Stimulated activated CD4-positive, alpha-beta T cell treated with anti-CD3 and anti-CD28 coated beads, Interleukin-1b, Interleukin-23, amount 100 ng/mL, for 1 hour (primary cell): ENCODE measurements at places on chromosomes 1 and 21.

GRCh38 chr1:169741666-169742394 lies 8.0 kb upstream of the SELE start:
- no peak for DNase-seq

DNA sequence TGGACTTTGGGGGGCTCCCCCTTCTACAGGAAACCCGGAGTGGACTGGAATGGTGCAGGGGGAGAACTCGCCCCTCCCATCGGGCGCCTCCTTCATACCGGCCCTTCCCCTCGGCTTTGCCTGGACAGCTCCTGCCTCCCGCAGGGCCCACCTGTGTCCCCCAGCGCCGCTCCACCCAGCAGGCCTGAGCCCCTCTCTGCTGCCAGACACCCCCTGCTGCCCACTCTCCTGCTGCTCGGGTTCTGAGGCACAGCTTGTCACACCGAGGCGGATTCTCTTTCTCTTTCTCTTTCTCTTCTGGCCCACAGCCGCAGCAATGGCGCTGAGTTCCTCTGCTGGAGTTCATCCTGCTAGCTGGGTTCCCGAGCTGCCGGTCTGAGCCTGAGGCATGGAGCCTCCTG lies at the start of gene TNFRSF14:
TNFRSF14 (plus strand) TSS at position 95 of the 401 bp plus-strand sequence; CDS start at position 389, 294 bp downstream.
- DNase-seq, result no peak

DNA sequence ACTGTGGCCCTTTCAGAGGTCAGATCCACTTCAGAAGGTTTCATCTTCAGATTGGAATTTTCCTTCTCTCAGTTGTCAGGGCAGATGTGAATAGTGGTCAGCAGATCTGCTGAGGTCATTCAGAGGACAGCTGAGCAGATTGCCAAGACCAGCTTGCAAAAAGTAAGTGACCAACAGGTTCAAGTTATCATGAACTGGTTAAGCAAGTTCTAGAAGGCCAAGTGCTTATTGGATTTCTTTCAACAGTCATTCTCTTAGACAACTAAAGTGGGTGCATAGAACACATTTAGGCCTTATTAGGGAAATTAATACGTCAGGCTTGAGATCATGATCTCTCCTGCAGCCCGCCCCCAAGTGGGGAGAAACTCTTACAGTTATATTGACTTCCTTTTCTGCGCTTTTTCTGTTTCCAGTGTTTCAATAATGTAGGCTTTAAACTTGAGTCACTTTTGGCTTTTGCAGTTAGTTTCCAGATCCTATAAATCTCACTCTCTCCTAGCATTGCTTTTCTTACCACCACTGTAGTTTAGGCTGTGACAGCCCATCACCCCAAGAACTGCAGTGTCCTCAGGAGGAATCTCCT lies 96.4 kb downstream of the C1orf21 start:
- no peak for DNase-seq

GRCh38 chr1:55034476-55035133 lies 4.7 kb upstream of the PCSK9 start:
- no peak for DNase-seq

- no peak for DNase-seq
These were observed 68.5 kb downstream of the ATP2B4 start for GRCh38 chr1:203695116-203695515.

- no peak for DNase-seq
These were observed 202.6 kb downstream of the PTPRC start for GRCh38 chr1:198841477-198841876.

DNA sequence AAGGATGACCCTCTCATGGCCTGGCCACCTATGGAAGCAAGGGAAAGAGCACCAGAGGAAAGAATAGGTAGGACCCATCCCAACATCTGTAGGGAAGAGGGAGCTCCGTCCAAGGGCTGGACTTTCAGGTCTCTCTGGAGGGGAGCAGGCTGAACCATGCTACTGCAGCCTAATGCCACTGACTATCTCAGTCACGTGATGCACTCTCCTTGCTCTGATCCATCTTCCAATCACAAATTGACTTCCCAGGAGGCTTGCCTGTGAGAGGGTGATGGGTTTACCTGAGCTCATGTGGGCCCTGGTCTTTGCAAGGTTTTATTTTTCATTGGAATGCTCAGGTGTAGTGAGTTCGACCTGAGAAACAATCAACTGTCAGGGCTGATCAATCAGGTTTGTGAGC lies 128.8 kb downstream of the CACNA1E start:
- DNase-seq, result no peak

GRCh38 chr1:200888349-200888838 lies 6.3 kb upstream of the INAVA start:
- peak; percentile 34 for DNase-seq

DNA sequence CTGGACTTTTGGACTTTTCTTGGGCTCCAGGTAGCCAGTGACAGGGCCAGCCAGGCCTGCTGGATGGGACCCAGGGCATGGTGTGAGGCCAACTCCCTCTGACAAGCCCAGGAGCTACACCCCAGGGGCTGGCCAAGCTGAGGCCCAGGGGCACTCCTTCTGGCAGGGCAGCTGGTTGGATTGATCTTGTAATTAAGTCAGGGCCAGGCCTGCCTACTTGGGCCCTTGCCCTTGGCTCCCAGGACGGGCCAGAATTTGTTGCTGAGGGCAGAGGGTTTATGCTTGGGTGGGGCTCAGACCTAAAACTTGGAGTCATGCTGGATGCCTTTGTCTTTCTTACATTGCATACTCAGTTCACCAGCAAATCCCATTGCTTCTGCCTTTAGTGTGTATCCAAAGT lies 20.7 kb downstream of the KCNA2 start:
- DNase-seq, result no peak

- no peak for DNase-seq
These were observed 276.6 kb downstream of the CHRM3 start for GRCh38 chr1:239662950-239663349.

GRCh38 chr1:3943806-3944577 lies 43.9 kb upstream of the C1orf174 start:
- DNase-seq, result no peak

GRCh38 chr21:45020629-45021427 lies 53.6 kb upstream of the ADARB1 start:
- DNase-seq, result no peak

DNA sequence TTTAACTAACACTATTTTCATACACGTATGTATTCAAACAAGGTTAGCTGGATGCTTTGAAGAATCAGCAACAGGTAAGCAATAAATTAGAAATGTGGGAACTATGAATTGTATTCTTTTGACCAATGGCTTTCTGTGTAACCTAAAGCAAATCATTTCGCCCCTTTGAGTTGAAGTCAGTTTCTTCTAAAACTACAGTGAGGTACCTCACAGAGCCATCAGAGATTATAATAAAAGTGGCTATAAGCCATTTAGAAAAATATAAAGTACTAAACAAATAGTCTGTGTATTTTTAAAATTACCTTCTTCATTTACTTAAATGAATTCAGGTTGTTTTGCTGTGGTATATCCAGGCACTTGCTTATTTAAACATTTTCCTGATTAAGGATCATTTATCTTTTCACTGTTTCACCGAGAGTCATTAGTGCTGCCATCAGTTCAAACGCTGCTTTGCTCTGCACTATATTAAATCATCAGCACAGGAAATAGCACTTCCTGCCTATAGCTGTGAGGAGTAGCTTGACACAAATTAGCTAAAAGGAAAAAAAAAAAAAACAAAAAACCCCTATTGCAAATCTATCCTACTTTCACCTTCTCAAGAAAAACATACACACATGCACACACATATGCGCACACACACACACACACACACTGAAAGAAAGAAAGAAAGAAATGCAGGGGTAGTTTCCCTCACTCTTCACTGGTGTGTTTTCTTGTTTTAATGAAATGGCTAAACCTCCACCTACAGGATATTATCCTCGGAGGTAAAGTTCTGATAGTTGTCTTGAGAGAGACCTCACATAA lies 39.8 kb upstream of the C1orf105 start:
- DNase-seq, result peak; percentile 10

- DNase-seq, result no peak
These were observed 50.5 kb upstream of the PRRC2C start for GRCh38 chr1:171434717-171435346.

DNA sequence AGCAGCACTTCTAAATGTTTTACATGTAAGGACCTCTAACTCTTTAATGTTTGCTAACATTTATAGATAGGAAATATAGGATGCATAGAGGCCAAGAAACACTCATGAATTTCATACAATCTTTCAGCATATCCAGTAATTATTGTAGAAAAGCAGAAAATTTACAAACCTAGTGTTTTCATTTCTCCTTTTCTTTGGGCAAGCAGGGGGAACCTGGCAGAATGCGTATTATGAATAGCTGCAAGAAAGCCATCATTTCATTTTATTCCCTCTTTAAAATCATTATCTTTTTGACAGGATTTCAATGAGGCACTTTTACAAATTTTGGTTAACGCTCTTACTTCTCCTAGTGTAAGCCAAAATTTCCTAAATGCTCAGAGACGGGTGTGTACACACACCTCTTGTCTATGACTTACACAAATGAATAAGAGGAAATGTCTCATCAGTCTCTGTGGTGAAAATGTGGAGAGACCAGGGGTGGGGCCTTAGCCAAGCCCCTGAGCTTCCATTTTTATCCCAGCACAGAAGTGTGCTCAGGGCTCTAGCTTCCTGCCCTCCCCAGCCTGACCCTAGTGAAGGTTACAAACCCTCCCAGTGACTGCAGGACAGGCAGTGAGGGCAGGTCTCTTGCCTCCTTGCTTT lies 91.6 kb downstream of the LRRC8C start:
- no peak for DNase-seq

GRCh38 chr1:237042526-237042891 lies 525 bp downstream of the RYR2 start:
- DNase-seq, result no peak

GRCh38 chr1:15934211-15935055 lies 41.5 kb downstream of the ZBTB17 start:
- no peak for DNase-seq

DNA sequence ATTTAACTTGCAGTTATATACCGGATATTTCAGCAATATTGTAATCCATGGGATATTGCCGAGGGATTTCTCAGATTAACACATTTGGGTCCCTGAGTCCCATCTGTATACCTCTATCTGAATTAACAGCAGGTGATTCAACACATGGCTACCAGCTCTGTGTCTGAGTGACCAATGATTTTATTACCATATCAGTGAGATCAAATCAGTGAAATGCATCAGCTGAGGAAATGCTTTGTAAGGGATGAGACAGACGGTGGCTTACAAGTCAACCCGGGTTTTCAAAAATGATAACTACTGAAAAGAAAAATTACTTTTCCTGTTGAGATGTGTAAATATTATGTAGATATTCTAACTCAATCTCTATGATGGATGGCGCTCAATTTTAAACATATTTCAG lies 504.1 kb upstream of the PKN2 start:
- no peak for DNase-seq

GRCh38 chr1:29823561-29823960 lies 587.2 kb downstream of the PTPRU start:
- no peak for DNase-seq

DNA sequence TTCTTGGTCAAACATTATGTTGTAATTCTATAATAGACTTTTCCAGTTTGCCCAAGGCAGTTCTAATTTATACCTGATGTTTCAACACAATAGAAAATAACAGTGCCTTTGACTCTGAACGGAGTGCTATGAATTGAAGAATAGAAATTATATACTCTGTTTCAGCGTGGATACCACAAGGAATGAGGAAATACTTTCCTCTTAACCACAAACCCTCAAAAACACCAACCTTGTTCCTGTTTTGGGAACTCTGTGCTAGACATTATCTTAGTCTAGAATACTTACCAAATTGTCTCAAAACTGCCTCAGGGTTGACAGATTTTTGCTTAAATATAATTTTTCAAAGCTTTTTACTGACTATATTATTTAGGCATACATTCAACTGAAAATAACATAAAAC lies 1629.3 kb downstream of the MRPL39 start:
- DNase-seq, result no peak

DNA sequence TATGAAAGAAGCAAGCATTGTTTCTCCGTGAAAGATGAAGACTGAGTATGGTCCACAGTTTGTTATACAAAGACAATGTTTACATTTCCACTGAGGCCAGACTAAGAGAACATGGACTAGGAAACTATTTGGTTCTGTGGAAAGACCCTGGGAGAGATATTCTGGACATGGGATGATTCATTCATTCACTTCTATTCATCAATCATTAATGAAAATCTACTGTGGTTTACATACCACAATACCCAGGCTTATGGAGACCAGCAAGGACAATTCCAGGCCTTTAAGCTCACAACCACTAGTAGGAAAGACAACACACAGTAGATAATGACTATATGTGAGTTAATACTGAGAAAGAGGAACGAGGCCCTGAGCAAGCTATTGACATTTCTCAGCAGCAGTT lies 125.4 kb downstream of the TBX15 start:
- no peak for DNase-seq

DNA sequence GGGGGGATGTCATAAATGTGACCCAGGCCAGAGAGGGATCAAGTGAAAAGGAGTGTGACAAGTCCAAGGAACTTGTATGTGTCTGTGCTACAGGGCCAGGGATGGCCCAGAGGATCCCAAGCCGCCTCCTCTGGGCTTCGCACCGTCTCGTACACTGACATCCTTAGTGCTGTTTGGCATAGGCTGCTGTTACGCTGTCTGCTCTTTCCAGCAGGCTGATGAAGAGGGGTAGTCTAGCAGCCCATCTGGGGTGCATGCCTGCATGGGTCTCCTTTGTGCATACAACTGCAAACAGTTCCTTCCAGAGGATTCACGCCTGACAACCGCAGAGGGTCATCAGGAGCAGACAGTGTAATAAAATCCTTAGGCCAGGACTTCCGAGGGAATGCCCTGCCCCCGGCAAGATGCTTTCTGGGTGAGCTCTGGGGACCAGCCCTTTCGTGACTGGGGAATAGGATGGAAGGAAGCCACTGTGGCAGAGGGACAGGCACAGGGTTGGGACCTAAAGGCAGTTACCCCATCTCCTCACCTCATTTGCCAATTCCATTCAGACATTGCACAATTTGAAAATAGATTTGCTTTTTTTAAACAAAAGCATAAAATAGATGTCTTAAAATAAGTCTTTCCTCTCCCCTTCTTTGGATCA lies 6.3 kb upstream of the GOLT1A start:
- DNase-seq, result no peak

DNA sequence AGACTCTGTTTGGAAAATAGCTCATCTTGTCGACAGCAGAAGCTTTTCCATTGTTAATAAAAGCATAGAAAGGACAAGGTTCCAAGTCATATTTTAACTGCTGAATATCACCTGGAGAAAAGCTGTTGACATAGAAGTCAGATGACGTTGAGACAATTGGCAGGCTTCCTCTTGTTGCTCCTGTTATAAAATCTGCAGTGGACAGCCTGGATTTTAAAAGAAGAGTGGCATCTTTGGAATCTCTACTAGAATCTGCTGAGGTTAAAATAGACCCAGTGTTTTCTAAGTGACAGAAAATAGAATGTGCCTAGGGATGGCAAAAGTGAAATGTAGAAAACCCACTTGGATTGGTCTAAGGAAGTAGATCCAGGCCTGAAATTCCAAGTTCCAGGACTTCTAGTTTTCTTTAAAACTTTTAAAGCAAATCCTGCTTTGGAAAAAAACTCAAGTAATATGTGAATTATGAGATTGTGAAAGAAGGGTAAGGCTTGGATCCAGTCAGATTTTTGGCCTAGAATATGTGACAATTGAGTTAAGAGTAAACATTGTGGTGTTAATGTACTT lies 53.6 kb upstream of the NEXN start:
- DNase-seq, result no peak
